Naive thymus-derived CD4-positive, alpha-beta T cell (primary cell): ENCODE measurements at places on chromosomes 13 and 19. TPM values are rescaled to one million over a fixed set of nuclear protein-coding genes. Genes with fewer than 3 reads are reported as not detected.

Gene OR7D4
- not detected for total RNA-seq

Gene TCF3
- total RNA-seq, result 75.7 and 78.3 TPM in 2 replicates

Gene ZNF30
- total RNA-seq, result 13.1 TPM

Gene LILRB3
- 1.8 and 2.1 TPM in 2 replicates for total RNA-seq

Gene GFY
- not detected in 2 replicates for total RNA-seq

Gene C3
- 0.57 TPM for total RNA-seq

Gene FFAR3
- not detected for total RNA-seq

Gene SLC6A16
- 5.5 TPM for total RNA-seq

Gene ZNF254
- 14.7 TPM for total RNA-seq

Gene ONECUT3
- total RNA-seq, result not detected

Gene MAMSTR
- 0.80 TPM for total RNA-seq

Gene BEST2
- total RNA-seq, result not detected

Gene FTL
- total RNA-seq, result 1,462 TPM

Gene SYNGR4
- total RNA-seq, result not detected

Gene FGF21
- total RNA-seq, result not detected

DNA sequence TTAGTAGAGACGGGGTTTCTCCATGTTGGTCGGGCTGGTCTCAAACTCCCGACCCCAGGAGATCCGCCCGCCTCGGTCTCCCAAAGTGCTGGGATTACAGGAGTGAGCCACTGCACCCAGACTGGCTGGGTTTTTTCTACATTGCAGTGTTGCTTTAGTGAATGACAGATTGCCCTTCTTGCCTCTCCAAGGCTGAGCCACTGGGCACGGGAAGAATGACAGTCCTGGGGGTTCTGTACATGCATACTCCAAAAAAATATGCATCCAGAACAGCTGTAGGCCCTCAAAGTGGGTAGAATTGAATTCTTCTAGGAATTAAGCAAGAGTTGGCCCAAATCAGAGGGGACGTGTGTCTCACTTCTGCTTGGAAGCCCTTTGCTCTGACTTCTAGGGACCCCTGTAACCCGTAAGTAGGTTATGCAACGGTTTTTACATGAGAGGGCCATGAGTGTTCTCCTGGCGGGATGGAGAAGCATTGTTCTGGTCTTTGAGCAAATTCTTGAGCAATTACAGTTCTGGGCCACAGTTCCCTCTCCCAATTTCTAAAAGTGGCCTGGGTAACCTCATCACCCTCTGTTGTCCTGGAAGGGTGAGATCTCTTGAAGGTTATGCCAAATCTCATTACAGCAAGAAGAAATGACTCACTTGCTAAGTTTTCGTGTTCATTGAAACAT, 3.6 kb downstream of the ACTN4 start:
- H3K27me3 ChIP-seq, result no peaks in the 10 kb centered on the region
- no peak overlapping the region for H3K4me3 ChIP-seq
- peaks cover 35% of the 10 kb centered on the region for H3K4me1 ChIP-seq
- no peak overlapping the region for H3K27ac ChIP-seq

DNA sequence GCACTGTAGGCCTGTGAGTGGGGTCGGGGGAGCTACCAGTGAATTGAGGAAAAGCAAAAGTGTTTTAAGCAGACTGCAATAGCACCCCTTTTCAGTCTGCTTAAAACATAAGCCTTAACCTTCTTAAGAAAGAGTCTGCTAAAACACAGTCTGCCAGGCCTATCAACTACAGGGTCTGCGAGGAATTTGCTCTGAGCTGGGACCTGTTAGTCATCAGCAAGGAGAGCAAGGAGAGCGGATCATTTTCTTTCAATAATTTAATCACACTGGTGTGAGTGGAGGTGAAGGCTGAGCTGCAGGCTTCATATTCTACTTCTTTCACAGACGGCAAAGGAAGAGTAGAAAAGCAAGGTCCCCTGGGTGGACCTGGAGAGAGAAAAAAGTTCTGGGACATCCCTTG, 342.7 kb downstream of the ENOX1 start:
- no peak overlapping the region for H3K27ac ChIP-seq
- no peak overlapping the region for H3K4me3 ChIP-seq
- H3K4me1 ChIP-seq, result no peaks in the 10 kb centered on the region
- H3K27me3 ChIP-seq, result no peaks in the 10 kb centered on the region
- no peak for DNase-seq
- no peaks in the 10 kb centered on the region for H3K36me3 ChIP-seq

DNA sequence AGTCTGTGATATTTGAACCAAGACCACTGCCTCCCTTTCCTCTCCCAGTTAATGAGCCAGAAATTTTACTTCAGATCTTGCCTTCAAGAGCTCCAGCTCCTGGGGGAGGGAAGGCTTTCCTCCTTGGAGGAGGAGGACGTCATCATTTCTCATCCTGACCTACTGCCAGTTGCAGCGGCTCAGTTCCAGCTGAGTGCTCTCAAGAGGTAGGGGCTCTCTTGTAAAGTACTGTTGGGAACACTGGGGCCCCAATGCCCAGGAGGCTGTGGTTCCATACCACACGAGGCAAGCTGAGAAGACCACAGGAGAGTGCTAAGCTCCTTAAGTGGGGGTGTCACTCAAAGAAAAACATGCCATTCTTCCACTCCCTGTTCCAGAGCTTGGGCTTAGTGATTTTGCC, 36.2 kb downstream of the METTL21C start:
- no peak for DNase-seq
- no peak overlapping the region for H3K4me3 ChIP-seq
- H3K27ac ChIP-seq, result no peak overlapping the region
- H3K36me3 ChIP-seq, result peaks cover 6% of the 10 kb centered on the region

- no peak overlapping the region for H3K4me3 ChIP-seq
- H3K27me3 ChIP-seq, result no peaks in the 10 kb centered on the region
- no peak overlapping the region for H3K27ac ChIP-seq
- no peak for DNase-seq
- H3K4me1 ChIP-seq, result peaks cover 12% of the 10 kb centered on the region
- H3K36me3 ChIP-seq, result no peaks in the 10 kb centered on the region
Observed at GRCh38 chr19:2548966-2549365, 73.0 kb downstream of the GADD45B start.

DNA sequence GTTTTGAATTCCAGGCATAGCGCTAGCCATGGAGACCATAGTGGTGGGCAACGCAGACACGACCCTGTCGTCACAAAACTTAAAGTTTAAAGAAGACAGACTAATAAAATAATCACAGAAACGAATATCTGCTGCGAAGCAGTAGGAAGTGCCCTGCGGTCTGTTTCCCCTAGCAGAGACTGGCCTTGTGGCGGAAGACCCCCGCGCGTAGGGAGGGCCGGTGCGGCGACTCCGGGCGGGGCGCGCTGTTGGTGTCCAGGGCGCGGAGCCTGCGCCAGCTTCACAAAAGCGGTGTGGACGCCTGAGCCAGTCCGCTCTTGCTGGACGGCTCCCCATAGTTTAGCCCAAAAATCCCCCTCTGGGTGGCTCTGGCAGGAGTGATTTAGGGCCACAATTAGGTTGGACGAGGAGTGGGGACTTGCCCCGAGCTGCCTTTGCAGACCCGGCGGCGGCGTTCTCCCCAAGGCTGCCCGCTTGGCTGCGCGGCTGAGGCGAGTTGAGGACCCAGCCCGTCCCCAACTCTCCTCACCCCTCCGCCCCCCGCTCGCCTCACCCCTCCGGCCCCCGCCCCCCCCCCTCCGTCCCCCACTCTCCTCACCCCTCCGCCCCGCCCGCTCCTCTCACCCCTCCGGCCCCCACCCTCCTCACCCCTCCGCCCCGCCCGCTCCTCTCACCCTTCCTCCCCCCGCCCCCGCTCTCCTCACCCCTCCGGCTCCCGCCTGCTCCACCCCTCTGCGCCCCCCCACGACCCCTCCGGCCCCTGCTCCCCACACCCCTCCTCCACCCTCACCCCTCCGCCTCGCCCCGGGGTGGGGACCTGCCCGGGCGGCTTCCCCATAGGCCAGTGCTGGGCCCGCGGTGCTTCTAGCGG, 14.2 kb upstream of the LATS2 start:
- no peak overlapping the region for H3K27ac ChIP-seq
- peak overlapping the region; percentile 59 for H3K4me3 ChIP-seq
- no peaks in the 10 kb centered on the region for H3K36me3 ChIP-seq
- no peak for DNase-seq
- peaks cover 6% of the 10 kb centered on the region for H3K4me1 ChIP-seq
- H3K27me3 ChIP-seq, result no peaks in the 10 kb centered on the region

DNA sequence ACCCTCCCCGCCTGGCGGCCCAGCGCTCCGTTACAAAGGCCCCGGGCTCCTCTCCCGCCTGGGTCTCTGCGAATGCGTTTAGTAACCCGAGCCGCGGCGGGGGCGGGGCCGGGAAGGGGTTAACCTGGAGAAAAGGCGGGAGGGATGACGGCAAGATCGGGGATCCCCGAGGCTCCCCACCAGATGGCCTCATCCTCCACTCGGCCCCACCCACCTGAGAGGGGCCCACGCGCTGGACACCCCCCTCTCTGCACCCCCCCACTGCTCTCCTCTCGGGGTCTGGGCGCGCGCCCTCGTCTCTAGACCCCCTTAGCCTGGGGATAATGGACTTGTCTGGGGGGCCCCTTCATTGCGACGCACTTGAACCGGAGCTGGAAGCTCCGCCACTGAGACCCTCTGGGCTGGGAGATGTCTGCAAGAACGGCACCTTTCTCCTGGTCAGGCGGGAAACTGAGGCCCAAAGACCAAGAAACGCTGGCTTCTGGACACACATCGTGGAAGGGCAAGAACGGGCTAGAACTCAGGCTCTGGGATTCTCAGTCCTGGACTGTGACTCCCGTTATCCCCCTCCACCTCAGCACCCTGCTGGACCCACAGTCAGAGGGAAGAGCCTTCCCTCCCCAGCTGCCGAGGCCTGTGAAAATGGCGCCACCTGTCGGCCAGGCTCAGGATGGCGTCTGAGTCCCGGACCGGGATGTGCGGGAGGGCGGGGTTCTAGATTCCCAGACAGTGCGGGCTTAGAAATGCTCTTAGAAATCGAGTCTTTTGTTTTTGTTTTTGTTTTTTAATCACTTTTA, 2.9 kb upstream of the LTBP4 start:
- no peak overlapping the region for H3K4me3 ChIP-seq
- peaks cover 17% of the 10 kb centered on the region for H3K27me3 ChIP-seq
- no peak overlapping the region for H3K27ac ChIP-seq
- H3K4me1 ChIP-seq, result peaks cover 47% of the 10 kb centered on the region

GRCh38 chr13:99391781-99392469, 84.7 kb upstream of the GPR183 start:
- H3K4me3 ChIP-seq, result no peak overlapping the region
- no peaks in the 10 kb centered on the region for H3K27me3 ChIP-seq
- H3K4me1 ChIP-seq, result peaks cover 18% of the 10 kb centered on the region
- H3K36me3 ChIP-seq, result peaks cover under 1% of the 10 kb centered on the region
- H3K27ac ChIP-seq, result no peak overlapping the region
- DNase-seq, result no peak

DNA sequence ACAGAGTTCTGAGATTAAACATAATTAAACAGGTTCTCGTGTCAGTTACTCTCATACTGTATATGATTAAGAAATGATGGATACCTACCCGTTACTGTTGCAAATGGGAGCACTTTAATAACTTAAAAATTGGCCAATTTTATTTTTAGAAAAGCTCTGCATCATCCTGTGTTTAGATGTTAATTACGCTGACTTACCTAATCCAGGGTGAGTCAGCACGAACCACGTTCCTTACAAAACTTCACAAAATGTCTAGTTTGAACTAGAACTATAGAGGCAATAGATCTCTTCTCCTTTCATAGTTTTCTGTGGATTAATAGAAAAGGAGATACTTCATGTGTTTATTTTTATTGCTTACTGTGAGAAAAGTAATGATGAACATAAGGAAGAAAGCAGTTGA, 363.9 kb downstream of the MYO16 start:
- H3K4me1 ChIP-seq, result no peaks in the 10 kb centered on the region
- no peaks in the 10 kb centered on the region for H3K36me3 ChIP-seq
- no peak for DNase-seq
- no peak overlapping the region for H3K27ac ChIP-seq
- H3K4me3 ChIP-seq, result no peak overlapping the region

DNA sequence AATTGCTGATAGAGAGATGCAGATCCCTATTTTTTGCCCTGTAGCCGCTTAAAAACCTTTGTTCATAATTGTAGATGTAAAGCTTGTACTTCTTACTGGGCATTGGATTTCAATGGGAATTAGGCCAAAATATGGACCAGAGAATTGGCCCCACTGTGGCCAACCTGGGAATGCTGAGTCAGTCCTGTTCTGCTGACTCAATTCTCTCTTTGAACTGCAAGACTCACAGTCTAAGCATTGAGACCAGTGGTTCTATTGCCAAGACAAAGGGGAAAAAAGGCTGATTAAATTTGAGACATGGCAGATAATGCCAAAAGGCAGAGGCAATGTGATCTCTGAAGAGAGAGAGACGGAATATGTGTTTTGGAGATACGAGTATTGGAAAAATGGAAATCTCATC, 72.5 kb upstream of the UBL3 start:
- H3K4me1 ChIP-seq, result no peaks in the 10 kb centered on the region
- H3K4me3 ChIP-seq, result no peak overlapping the region
- no peaks in the 10 kb centered on the region for H3K36me3 ChIP-seq
- H3K27me3 ChIP-seq, result no peaks in the 10 kb centered on the region

GRCh38 chr13:72505376-72505775, 222.1 kb downstream of the MZT1 start:
- no peaks in the 10 kb centered on the region for H3K36me3 ChIP-seq
- no peak overlapping the region for H3K27ac ChIP-seq
- no peak for DNase-seq
- H3K4me1 ChIP-seq, result no peaks in the 10 kb centered on the region
- H3K4me3 ChIP-seq, result no peak overlapping the region
- no peaks in the 10 kb centered on the region for H3K27me3 ChIP-seq

- DNase-seq, result no peak
- no peaks in the 10 kb centered on the region for H3K27me3 ChIP-seq
- H3K36me3 ChIP-seq, result no peaks in the 10 kb centered on the region
- H3K4me1 ChIP-seq, result no peaks in the 10 kb centered on the region
- no peak overlapping the region for H3K4me3 ChIP-seq
Observed at GRCh38 chr13:91778123-91778522, 379.7 kb downstream of the GPC5 start.

GRCh38 chr13:45068036-45069001, 52.0 kb upstream of the GTF2F2 start:
- no peak overlapping the region for H3K27ac ChIP-seq
- H3K4me1 ChIP-seq, result no peaks in the 10 kb centered on the region
- no peak for DNase-seq
- no peaks in the 10 kb centered on the region for H3K36me3 ChIP-seq

GRCh38 chr13:23748109-23748990, 140.8 kb downstream of the MIPEP start:
- no peak overlapping the region for H3K27ac ChIP-seq
- no peaks in the 10 kb centered on the region for H3K36me3 ChIP-seq
- DNase-seq, result no peak

- H3K27me3 ChIP-seq, result no peaks in the 10 kb centered on the region
- no peak overlapping the region for H3K27ac ChIP-seq
- peaks cover 64% of the 10 kb centered on the region for H3K4me1 ChIP-seq
- H3K36me3 ChIP-seq, result no peaks in the 10 kb centered on the region
Observed at GRCh38 chr13:98979012-98979660, 1.3 kb upstream of the DOCK9 start.

- no peaks in the 10 kb centered on the region for H3K27me3 ChIP-seq
- H3K4me1 ChIP-seq, result no peaks in the 10 kb centered on the region
- no peak overlapping the region for H3K4me3 ChIP-seq
- no peaks in the 10 kb centered on the region for H3K36me3 ChIP-seq
- DNase-seq, result no peak
- no peak overlapping the region for H3K27ac ChIP-seq
Observed at GRCh38 chr13:97317933-97318332, 95.8 kb downstream of the MBNL2 start.
